ENCODE measurements at places on chromosomes 6 and 20.

DNA sequence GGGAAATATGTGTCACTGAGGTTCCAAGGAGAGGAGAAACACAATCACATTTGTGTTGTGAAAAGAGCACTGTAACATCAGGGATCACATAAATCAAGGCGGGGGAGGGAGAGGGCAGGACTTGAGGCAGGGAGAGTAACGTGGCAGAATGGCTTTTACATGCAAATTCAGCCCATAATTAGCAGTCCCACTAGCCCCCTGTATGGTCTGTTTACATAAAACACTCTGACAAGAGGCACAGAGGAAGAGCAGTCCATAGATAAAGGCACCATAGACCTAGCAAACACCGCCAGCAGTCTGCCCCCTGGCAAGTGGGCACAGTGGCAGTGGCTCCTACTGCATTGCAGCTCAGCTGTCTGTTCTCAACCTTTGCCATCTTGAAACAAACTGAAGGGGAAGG, 82.7 kb downstream of the LYRM2 start:
- DNase-seq: no peak

- no peak for DNase-seq
Observed at GRCh38 chr6:113734982-113735381, 122.2 kb upstream of the MARCKS start.

DNA sequence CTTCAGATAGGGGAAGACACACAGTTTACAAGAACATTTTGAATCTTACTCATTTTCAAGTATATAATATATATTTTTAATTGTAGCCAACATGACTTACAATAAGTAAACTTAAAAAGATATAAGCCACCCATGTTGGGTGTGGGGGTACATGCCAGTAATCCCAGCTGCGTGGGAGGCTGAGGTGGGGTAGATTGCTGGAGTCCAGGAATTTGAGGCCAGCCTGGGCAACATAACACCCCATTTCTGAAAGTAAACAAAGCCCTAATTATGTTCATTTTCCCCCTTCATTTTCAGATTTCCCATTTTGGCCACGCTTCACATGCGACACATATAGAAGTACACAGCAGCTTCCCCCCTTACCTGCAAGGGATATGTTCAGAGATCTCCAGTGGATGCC, 30.5 kb downstream of the SERPINB6 start:
- no peak for DNase-seq

- DNase-seq: no peak
Observed at GRCh38 chr20:38241201-38241600, 19.3 kb downstream of the KIAA1755 start.

DNA sequence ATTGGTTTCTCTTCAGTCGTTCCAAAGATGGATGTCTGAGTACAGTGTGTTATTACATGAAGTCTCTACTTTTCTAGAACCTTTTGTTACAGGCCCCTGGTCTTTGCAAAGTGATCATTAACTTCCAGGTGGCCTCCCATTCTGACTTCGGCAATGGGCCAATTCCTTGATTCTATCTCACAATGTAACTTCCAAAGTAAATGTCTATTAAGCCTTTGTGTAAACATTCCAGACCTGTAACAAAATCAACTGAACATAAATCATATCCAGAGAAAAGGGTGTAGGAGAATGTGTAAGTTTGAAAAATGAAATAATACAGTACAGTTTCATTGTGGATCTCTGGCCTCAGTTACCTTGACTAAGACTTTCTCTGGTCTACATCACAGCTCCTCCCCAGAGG, 187.8 kb upstream of the JAG1 start:
- no peak for DNase-seq

DNA sequence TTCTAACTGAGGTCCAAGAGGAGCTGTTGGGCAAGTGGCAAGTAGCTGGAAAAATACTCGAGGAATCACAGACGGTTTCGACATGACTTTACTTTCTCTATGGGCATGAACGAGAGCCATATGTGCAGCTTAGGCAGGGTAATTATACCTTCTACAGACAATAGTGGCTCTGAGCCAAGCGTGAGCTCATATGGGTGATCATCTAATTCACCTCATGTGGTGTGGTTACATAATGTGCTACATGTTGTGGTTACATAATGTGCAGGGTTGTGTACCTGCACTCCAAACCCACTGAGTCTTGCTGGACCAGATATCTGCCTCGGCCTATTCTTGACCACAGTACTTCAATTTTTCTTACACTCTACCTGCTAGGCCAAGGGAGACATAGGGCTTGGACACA, 771.7 kb upstream of the EYS start:
- DNase-seq: no peak

GRCh38 chr6:135701426-135701825, 150.1 kb upstream of the PDE7B start:
- no peak for DNase-seq

GRCh38 chr6:159729598-159730331, 2.5 kb downstream of the WTAP start:
- DNase-seq: no peak

All from HTR-8/SVneo (cell line).